ENCODE measurements at places on chromosomes 5 and 9. TPM values are rescaled to one million over a fixed set of nuclear protein-coding genes. Genes with fewer than 3 reads are reported as not detected.

DNA sequence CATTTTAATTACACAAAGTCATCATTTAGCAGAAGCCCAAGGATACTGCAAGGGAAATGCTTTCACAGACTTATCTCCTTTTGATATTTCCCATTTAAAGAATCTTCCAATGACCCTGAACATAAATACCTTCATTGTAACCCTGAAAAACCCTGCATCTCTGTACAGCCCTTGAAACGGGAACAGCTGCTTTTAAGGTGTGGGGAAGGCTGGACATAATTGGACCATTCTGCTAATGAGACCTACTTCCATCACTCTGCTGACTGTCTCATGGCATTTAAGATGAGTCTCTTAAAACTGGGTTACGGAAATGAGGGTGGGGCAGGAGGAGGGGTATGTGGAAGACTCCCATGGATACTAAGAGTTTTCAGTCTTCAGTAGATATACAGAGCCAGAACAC is 485.8 kb downstream of the BRINP1 start:
- no peaks in the 10 kb centered on the region for H3K4me1 ChIP-seq
- H3K27ac ChIP-seq, result no peak overlapping the region
- H3K4me3 ChIP-seq, result no peak overlapping the region
- no peaks in the 10 kb centered on the region for H3K36me3 ChIP-seq

DNA sequence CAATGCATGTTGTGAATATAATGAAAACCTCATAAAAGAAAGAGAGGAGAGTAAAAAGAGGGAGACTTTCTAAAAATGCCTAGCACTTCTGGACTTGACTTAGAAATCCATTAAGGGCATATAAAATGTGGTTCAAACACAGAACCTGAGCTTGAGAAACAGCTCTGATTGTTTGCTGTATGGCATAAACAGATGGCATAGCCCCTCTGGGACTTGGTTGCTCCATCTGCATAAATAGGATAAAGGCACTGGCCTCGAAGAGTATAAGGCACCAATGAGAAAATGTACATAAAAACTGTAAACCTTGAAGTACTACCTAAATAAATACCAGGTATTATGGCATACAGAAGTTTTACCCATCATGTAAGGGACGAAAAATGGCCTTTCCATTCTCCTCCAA is 23.8 kb downstream of the MRPS27 start:
- no peak overlapping the region for H3K4me3 ChIP-seq
- peaks cover 46% of the 10 kb centered on the region for H3K36me3 ChIP-seq
- DNase-seq, result no peak
- no peak overlapping the region for H3K27ac ChIP-seq
- no peaks in the 10 kb centered on the region for H3K27me3 ChIP-seq
- H3K4me1 ChIP-seq, result peaks cover 25% of the 10 kb centered on the region

GRCh38 chr5:173866243-173866857 is 21.8 kb upstream of the CPEB4 start:
- no peak overlapping the region for H3K27ac ChIP-seq
- no peaks in the 10 kb centered on the region for H3K36me3 ChIP-seq
- H3K27me3 ChIP-seq, result no peaks in the 10 kb centered on the region
- no peaks in the 10 kb centered on the region for H3K4me1 ChIP-seq
- no peak overlapping the region for H3K4me3 ChIP-seq
- DNase-seq, result no peak

GRCh38 chr5:346229-346935 is 24.9 kb downstream of the AHRR start:
- H3K4me3 ChIP-seq, result peak overlapping the region; percentile 49
- DNase-seq, result no peak
- H3K27me3 ChIP-seq, result peaks cover 1% of the 10 kb centered on the region
- H3K4me1 ChIP-seq, result peaks cover 21% of the 10 kb centered on the region
- peaks cover 39% of the 10 kb centered on the region for H3K36me3 ChIP-seq
- peak overlapping the region; percentile 3 for H3K27ac ChIP-seq

GRCh38 chr5:52943285-52943684 is 45.9 kb upstream of the ITGA2 start:
- DNase-seq, result no peak
- no peaks in the 10 kb centered on the region for H3K27me3 ChIP-seq
- no peaks in the 10 kb centered on the region for H3K36me3 ChIP-seq
- H3K4me3 ChIP-seq, result no peak overlapping the region
- H3K27ac ChIP-seq, result no peak overlapping the region

GRCh38 chr5:147819261-147819770 is 12.2 kb downstream of the SPINK1 start:
- no peaks in the 10 kb centered on the region for H3K4me1 ChIP-seq
- no peaks in the 10 kb centered on the region for H3K36me3 ChIP-seq
- no peak overlapping the region for H3K4me3 ChIP-seq
- no peaks in the 10 kb centered on the region for H3K27me3 ChIP-seq

DNA sequence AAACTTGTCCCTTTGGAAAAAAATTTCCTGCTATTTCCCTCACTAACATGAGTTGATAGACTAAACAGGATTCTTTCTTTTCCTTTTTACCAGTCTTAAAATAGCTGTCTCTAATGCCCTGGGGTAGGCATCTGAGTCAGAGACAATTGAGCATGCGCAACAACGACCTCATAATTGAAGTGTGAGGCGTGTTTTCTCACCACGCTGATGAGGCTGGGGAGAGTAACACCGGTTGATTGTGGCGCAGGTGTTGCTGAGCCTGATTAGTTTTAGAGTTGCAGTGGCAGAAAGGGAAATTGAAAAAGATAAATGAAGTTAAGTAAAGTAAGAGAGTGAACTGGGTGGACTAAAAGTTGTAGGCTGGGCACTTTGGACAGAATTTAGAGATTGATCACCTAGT is 213.7 kb downstream of the TLR4 start:
- H3K4me1 ChIP-seq, result no peaks in the 10 kb centered on the region
- DNase-seq, result no peak

DNA sequence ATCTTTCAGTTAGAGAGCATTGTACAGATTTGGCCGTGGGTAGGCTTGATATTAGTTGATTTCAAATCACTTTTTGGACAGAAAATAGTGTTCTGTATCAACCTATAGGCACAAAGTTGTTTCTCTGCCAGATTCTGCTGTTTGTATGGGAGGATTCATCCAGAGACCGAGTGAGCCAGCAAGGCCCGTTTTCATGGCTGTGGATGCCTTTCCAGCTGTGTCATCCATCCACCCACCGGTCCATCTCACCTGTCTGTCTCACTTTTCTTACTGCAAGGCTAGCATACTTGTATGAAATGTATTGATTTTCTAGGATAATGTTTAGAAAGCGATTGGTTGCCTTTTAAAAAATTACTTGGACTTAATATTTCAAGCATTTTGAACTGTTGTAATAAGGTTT is 34.4 kb downstream of the ICE1 start:
- no peak overlapping the region for H3K4me3 ChIP-seq
- H3K4me1 ChIP-seq, result no peaks in the 10 kb centered on the region
- no peak for DNase-seq
- no peaks in the 10 kb centered on the region for H3K27me3 ChIP-seq

DNA sequence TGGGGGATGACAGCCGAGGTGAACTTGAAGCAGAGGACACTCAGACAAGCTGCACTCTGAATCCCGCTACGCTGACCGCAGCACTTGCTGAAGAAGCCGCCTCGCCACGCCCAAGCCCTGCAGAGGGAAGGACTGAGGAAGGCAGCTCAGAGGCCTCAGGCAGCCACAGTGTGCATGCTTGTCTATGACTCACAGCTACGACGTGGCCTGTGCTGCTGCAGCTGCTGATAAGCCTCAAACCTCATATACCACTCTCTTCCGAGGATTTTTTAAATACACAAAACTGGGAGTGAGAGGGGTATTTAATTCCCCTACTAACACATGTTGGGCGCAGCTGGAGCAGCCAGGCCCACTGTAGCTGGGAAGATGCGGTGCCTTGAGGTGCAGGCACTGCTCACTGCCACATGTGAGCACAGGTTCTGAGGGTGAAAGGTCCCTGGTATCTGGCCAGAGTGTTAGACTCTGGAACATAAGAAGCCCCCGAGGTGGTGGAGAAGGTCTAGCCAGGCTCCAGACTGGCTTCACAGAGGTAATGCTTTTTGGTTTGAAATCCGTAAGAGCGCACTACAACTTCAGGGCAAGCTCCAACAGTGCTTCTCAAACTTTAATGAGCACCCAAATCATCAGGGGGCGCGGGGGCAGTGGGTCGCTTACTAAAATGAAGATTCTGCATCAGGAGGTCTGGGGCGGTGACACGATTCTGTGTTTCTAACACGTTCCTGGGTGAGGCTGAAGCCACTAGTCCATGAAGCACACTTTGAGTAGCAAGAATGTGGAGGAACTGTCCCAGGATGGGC is 196.8 kb downstream of the AUH start:
- peak overlapping the region; percentile 96 for H3K27ac ChIP-seq
- DNase-seq, result peak; percentile 94
- no peaks in the 10 kb centered on the region for H3K27me3 ChIP-seq
- peak overlapping the region; percentile 71 for H3K4me3 ChIP-seq
- H3K4me1 ChIP-seq, result peaks cover 61% of the 10 kb centered on the region

- H3K36me3 ChIP-seq, result peaks cover 4% of the 10 kb centered on the region
- no peak overlapping the region for H3K4me3 ChIP-seq
- H3K27me3 ChIP-seq, result no peaks in the 10 kb centered on the region
- H3K27ac ChIP-seq, result no peak overlapping the region
- no peak for DNase-seq
These were observed 114.4 kb downstream of the PBX3 start for GRCh38 chr9:125861405-125862058.

GRCh38 chr9:68540712-68541535 is at the start of gene TMEM252:
TMEM252 (minus strand) TSS chr9:68540883; CDS start chr9:68540814, 69 bp downstream.
- H3K4me1 ChIP-seq, result no peaks in the 10 kb centered on the region
- no peak within 1 kb of the TSS for H3K4me3 ChIP-seq
- peaks cover 9% of the 10 kb centered on the region for H3K27me3 ChIP-seq
- H3K27ac ChIP-seq, result no peak within 1 kb of the TSS

DNA sequence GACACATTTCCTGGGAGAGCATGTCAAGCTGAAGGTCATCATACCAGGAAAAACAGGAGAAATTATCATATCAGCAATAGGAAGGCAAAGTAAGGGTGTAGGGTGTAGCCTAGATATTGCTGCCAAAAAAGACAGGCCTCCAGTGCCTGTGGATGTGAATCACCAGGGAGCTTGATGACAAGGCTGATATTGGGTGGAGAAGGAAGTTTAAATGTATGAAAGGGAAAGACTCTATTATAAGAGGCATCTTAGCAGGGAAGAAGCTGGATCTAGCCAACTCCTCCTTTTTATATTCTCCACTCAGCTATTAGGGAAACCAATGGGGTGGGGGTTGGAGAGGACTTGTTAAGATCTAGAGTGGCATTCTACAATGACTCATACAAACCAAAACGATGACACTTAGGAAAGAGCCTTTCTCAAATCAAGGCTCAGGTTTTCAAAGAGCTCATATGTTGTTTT is 13.4 kb upstream of the TXNDC8 start:
- no peak overlapping the region for H3K4me3 ChIP-seq
- no peaks in the 10 kb centered on the region for H3K36me3 ChIP-seq
- DNase-seq, result no peak
- H3K27ac ChIP-seq, result no peak overlapping the region
- no peaks in the 10 kb centered on the region for H3K27me3 ChIP-seq

Gene IL33
- not detected for total RNA-seq

Gene SHROOM1
- total RNA-seq, result 2.1 TPM

Gene COL27A1
- total RNA-seq, result 9.7 TPM

Gene NR5A1
- total RNA-seq, result not detected

Gene GNA14
- not detected for total RNA-seq

Gene PRDM12
- total RNA-seq, result not detected

Gene ABCA1
- total RNA-seq, result 0.38 TPM

Gene C9orf50
- total RNA-seq, result not detected

Gene PCDHGA5
- not detected for total RNA-seq

Data from activated CD8-positive, alpha-beta T cell treated with anti-CD3 and anti-CD28 coated beads for 36 hours (primary cell).